ENCODE measurements at places on chromosomes 16 and 17.

DNA sequence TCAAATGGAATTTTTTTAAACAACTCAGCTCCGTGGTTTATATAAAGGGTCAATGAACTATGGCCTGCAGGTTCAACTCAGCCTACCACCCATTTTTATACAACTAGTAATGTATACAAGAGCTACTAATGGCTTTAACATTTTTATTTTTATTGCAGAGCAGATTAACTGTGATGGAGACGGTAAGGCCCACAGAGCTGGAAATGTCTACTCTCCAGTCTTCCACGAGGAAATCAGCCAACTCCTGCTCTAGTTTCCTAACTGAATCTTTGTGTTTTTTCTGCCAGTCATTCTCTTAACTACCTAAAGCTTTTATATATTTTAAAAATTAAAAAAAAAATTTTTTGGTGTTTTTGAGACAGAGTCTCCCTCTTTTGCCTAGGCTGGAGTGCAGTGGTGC lies 385.1 kb upstream of the MAF start:
- DNase-seq: no peak

DNA sequence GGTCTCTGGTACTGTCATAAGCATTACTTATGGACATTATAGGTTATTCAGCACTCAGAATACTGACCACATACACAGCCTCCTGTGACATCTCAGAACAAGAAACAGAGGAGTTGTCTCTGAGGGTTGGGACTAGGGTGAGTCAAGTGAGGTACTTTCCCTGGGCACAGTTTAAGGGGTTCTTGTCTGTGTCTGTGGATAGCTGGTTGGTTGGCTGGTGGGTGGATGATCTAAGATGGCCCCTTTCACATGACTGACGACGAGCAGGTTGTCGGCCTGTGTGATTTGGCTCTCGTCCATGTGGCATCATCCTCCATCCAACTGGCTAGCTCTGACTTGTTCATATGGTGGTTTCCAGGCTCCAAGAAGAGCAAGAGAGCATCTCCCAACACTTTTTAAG lies 163.9 kb downstream of the PRKCB start:
- DNase-seq: no peak

GRCh38 chr16:1613211-1613622 lies 1.1 kb downstream of the CRAMP1 start:
- peak; percentile 45 for DNase-seq

DNA sequence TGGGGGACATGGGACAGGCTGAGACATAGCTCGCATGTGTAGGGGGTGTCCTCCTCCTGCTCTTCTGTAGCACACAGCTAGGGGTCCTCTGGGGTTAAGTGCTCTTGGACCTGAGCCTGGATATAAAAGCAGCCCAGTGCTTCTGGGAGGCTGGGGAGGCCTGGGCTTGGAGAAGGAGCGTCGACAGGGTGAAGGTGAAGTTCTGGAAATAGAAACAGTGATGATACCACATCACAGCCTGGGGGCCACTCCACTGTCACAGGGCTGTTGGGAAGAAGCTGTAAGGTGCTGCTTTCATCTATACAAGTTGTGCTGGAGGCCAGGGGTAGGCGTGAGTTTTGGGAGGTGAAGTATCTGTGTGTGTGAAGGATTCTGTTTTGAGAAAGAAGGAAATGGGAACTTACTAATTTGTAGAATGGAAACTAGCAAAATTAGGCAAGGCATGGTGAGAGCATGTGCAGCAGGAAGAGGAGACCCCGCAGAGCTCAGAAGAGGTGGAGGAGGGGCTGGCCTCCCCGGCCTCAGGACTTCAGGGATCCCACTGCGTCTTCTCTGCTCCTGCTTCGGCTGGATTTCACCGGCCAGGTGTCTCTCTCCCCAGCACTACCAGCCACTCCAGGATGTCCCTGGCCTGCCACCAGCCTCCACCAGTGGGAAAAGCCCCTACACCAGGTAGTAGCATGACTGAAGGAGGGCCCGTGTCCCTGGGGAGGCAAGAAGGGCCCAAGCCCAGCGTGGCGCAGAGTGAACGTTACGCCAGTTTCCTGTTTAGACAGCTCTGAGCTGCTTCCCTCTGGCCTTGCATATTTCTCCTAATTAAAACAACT lies 19.4 kb downstream of the PLCG2 start:
- no peak for DNase-seq

DNA sequence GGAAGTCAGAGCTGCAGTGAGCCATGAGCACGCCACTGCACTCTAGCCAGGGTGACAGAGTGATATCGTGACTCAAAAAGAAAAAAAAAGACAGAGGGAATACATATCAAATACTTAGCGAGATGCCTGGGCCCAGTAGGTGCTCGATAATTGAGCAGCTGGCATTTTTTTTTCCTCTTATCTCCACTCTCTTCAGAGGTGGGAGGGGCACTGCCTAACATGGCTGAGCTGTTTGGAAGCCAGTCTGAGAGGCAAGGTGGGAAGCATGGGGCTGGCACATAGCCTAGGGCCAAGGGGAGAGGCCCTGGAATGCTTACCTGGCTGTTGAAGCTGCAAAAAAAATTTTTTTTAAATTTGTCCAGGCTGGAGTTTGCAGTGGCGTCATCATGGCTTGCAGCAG lies 38.4 kb downstream of the HIC1 start:
- peak; percentile 32 for DNase-seq

DNA sequence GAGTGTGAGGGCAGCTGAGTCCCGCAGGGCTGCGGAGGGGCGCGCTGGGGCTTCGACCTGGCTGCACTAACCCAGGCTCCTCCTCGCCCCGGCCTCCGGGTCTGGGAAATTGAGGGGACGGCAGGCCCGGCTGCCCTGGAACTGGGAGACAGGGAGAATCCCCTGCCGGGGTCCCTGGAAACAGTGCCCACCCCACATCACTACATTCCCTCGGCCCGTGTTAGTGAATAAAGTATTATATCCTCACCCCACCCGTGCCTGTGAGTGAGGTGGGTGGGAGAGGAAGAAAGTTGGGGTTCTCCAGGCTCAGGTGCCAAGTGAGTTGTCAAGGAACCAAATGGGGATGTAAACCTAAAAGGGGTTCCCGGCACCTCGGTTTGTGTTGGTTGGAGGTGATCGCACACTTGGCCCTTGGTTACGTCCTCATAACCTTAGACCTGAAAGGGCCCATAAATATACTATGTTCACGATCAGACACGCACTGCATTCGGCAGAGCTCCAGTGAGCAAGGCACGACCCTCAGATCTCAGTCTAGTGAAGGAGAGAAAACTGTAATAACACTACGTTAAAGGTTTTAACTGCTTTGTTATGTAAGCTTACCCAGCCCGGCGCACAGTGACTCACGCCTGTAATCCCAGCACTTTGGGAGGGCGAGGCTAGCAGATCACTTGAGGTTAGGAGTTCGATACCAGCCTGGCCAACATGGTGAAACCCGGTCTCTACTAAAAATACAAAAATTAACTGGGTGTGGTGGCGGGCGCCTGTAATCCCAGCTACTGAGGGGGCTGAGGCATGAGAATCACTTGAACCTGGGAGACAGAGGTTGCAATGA lies 11.2 kb downstream of the ZNF771 start:
- DNase-seq: no peak

Data from OCI-M1 (cell line).